ENCODE measurements at places on chromosomes 12 and 14. TPM values are rescaled to one million over a fixed set of nuclear protein-coding genes. Genes with fewer than 3 reads are reported as not detected.
A peak's percentile ranks its signal among the peaks of the same experiment; 100 is the strongest.

RPL10L gene
- 6.9 TPM for total RNA-seq

CDH24 gene
- 4.2 TPM for total RNA-seq

DNA sequence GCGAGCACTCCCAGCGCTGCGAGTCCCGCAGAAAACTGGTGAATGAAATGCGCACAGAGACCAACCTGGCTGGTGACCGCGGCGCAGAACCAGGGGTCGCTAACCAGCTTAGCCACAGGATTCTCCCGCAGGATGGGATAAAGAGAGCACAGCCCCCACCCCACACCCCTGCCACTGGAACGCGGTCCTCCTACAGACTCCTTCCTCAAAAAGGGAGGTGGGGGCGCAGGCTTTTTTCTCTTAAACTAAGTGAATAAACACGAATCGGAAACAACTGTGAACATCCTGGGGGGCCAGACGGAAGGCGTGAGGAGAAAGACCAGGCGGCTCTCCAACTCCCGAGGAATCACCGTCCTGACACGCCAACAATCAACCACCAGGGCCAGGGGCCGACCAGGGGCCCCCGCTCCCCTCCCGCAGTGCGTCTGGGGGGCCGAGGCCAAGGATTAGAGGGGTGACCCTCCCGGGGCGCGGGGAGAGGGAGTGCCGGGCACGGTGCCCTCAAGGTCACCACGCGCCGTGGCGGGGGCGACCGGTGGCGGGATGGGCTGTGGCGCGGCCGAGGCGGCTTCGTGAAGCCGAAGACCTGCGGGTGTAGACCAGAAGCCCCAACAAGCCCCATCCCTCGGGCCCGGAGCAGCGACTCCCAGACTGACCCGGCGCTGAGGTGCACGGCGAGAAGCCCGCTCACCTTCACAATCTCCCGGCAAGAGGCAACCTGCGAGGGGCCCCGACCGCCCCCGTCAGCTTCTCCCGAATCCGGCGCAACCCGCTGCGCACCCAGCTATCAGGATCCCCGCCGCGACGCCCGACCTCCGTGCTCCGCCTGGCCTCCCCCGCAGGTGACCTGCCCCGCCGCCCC, 704 bp downstream of the ATP2B1 start:
- peak; percentile 46 for DNase-seq

- no peak for DNase-seq
Observed at GRCh38 chr12:2520722-2521246, 274.0 kb upstream of the FKBP4 start.

- DNase-seq, result no peak
Observed at GRCh38 chr14:76100236-76100635, 51.5 kb upstream of the GPATCH2L start.

GRCh38 chr12:50120953-50121352, 8.9 kb downstream of the COX14 start:
- DNase-seq, result no peak

DNA sequence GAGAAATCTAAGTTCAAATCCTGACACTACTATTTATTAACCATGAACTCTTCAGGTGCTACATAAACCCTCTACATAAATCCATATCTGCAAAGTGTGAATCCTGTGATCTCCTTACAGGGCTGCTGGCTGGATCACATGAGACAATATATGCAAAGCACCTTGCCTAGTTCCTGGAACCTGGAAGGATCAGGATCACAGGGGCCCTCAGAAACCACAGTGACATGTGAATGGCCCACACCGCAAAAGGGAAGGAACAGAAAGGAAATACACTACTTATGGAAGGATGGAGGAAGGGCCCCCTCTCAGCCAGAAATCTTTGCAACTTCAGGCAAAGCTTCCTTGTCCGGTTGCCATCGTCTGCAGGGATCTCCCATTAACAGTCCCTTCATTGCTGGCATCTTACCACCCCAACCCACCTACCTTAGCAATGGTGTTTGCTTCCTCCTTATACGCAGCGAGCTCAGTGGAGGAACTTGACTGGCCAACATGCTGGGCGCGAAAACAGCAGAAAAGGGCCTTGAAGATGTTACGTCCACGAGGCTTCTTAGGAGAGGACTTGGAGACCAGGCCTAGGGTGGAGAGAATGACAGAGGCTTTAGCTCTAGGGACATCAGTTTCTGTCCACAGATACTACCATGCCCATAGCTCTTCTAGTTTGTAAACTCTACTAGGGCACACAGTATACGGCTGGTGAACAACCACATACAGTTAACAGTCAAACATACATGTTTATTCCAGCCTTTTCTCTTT, 10.7 kb upstream of the AVIL start:
- no peak for DNase-seq

GRCh38 chr12:93957870-93958269, 190.5 kb upstream of the PLXNC1 start:
- DNase-seq, result no peak

GRCh38 chr12:116150452-116150851, 127.0 kb downstream of the MED13L start:
- no peak for DNase-seq
